ENCODE measurements at places on chromosomes 3 and 15. TPM values are rescaled to one million over a fixed set of nuclear protein-coding genes. Genes with fewer than 3 reads are reported as not detected.

DNA sequence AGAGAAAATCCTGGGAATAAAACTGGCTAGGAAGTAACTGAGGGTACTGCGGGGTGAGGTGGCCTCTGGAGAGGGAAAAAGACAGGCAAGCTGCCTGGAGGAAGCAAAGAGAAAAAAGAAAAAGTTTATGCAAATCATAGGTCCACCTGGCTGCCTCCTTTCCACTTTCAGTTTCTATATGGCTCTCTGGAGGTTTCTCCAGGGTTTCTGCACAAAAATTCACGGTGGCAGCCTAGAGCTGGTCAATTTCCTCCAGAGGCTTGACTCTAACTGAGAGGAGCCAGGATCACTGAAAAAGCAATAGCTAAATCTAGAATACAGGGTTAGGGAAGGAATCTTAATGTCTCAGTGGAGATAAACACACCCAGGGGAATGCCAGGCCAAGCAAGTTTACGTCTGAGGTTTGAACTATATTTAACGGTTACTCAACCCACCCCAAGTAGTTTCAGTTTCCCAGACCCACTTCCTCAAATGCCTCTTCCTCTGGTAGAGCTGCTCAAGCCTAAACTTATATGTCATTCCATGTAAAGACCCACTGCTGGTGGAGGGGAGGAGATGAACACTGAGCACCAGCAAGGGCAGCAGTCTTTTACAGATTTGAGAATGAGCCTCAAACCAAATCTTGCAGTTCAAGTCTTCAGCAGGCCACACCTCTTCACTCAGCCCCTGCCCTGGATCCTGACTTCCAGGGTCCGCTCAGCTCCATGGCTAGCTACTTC lies 5.7 kb downstream of the LYSMD2 start:
- DNase-seq, result no peak

The SLTM gene
- 87.5 TPM for total RNA-seq

DNA sequence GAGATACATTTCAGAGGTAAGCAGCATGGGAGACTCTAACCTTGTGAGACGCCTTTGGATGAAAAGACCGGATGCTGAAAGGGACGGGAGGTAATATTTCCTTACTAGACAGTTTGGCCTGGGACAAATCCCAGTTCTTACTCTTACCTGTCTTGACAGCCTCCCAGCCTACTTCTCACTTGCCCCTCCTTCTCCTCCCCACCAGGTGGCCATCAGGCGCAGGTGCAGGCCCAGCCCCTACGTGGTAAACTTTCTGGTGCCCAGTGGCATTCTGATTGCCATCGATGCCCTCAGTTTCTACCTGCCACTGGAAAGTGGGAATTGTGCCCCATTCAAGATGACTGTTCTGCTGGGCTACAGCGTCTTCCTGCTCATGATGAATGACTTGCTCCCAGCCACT lies 6.3 kb downstream of the HTR3D start:
- DNase-seq, result no peak

- no peak for DNase-seq
Observed at GRCh38 chr15:67319961-67320360, 65.4 kb downstream of the IQCH start.

The SECISBP2L gene
- total RNA-seq, result 48.5 TPM

- DNase-seq, result no peak
Observed at GRCh38 chr3:150407051-150407807, 869 bp upstream of the TSC22D2 start.

DNA sequence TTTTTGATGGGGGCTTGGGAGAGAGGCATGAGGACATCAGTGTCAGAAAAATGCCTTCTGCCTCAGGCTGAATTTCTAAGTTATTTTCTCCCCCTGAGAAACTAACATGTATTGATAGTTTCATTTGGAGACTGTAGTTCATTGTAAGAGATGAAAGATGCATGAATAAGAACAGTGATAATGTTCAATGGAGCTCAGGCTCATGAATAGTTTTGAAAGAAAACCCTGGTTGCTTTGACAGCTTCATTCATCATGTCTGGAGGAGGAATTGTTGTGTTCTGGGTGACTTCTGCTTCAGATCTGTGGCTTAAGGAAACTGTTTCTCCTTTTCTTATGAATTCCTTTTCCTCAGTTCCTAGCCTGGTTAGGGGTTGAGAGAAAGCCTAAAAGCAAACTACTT lies 204.0 kb upstream of the LRRC3B start:
- no peak for DNase-seq

The DBR1 gene
- 10.8 TPM for total RNA-seq

- no peak for DNase-seq
Observed at GRCh38 chr15:51499379-51499976, 123.1 kb downstream of the DMXL2 start.

- DNase-seq, result peak; percentile 51
Observed at GRCh38 chr3:67790043-67790442, 135.6 kb upstream of the SUCLG2 start.

DNA sequence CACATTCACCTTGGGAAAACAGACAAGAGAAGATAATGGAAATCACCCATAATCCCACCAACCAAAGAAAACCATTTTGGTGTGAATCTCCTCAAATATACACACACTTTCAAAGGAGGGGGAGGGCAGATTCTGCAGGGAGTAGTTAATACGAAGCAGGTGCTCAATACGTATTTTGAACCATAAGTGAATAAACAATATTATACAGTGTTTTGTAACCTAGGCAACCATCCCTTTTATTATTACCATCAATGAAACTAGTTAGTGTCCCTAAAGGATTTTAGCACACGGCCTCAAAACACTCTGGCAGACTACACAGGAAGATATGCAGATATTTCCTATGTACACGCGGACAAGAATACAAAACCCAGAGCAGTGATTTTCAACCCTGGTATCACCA lies 6.1 kb downstream of the OSBPL10 start:
- DNase-seq, result no peak

DNA sequence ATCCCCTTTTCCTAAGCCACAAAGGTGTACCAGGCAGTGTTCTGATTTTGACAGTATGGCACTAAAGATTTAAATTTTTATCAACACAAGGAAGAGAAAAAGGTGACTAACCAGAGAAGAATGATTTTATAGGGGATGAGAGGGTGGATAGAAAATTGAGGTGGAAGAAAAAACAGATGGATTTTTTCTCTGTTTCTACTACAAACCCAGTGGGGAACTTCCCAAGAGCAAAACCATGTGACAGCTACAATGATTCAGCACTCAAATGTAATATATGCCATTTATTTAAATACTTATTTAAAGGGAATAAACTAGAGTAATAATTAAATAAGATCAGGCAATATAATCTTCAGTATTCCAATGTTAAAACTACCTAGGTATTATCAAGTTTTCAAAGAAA lies 11.1 kb downstream of the DCUN1D1 start:
- DNase-seq, result no peak

DNA sequence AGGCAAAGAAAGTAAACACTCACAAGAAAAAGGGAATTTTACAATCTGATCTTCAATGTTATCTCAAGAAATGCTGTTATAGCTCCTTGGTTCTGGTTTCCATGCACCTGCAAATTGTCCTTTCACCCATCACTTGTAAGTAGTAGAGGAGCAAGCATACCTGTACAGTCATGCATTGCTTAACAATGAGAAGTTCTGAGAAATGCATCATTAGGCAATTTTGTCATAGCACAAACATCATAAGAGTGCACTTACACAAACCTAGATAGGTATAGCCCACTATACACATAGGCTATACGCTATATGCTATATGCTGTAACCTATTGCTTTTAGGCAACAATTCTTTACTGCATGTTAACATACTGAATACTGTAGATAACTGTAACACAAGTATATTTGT lies 672.3 kb downstream of the FHIT start:
- DNase-seq, result no peak

The PROK2 gene
- total RNA-seq, result not detected

- DNase-seq, result no peak
Observed at GRCh38 chr3:155435821-155436220, 142.3 kb upstream of the STRIT1 start.

GRCh38 chr3:49803465-49804140 lies 542 bp downstream of the INKA1 start:
- DNase-seq, result peak; percentile 63

DNA sequence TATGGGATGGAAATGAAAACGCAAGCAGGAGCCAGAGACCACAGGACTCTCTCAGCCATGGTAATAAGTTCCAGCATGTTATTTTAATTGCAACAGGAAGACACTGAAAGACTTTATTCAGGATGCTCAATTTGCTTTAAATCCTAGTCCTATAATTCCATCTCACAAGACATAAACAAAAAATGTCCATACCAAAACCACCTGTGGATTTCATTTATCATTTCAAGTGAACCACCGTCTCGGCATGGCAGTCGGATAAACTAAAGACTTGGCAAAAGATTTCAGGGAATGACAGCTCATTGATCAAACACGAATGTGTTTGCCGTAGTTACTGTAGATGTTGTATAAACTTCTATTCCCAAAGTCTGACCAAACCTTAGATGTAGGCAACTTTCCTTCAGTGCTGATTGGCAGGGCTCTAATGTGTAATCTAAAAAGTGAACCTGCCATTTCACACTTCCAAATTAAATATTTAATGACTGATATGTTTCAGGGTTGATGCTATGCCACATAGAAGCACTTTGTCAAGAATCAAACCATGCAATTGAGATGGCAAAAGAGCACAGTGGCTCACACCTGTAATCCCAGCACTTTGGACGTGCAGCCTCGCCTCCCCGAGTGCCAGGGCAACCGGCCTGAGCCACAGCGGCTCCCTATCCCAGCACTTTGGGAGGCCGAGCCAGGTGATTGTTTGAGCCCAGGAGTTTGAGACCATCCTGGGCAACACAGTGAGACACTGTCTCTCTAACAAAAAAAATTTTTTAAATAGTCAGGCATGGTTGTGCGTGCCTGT lies 331.7 kb downstream of the MAGI1 start:
- no peak for DNase-seq

The ATR gene
- total RNA-seq, result 13.7 TPM
